NCI-H1930 (cell line): ENCODE measurements at places on chromosomes 12 and 14.
A peak's percentile ranks its signal among the peaks of the same experiment; 100 is the strongest.

DNA sequence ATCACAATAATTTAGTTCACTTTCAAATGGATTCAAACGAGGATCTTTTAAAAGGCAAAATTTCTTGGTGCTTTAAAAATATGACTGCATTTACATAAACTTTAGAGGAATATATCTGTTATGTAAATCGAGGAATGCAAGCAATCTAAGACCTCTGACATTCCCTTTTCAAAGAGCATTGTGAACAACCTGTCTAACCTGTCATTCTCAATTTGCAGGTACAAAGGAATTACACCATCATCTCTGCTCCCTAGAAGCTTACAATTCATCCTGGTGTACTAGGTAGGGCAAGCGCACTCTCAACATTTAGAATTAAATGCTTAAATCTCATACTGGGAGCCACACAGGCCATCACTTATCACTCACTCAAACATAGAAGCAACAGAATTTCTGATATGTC lies 35.6 kb downstream of the BMP4 start:
- DNase-seq = no peak

GRCh38 chr12:50555471-50555885 lies 50.7 kb downstream of the DIP2B start:
- DNase-seq = no peak

GRCh38 chr14:55228261-55228660 lies 36.9 kb upstream of the DLGAP5 start:
- no peak for DNase-seq

DNA sequence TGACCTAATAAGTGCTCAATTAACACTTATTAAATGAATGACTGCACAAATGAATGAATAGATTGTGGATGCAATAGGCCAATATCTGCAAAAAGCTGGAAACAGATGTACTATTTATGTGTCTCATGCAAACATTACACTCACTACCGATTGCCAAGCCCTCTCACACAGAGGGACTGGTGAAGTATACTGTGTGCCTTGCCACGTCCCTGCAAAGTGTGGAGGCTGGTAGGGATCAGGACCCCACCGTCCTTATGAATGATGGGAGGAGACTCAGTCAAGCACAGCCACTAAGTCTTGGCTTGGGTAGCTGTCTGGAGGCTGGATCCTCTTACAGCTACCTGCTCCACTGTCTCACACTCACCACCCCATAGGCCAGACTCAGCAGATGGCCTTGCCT lies 3.9 kb upstream of the TUNAR start:
- no peak for DNase-seq

DNA sequence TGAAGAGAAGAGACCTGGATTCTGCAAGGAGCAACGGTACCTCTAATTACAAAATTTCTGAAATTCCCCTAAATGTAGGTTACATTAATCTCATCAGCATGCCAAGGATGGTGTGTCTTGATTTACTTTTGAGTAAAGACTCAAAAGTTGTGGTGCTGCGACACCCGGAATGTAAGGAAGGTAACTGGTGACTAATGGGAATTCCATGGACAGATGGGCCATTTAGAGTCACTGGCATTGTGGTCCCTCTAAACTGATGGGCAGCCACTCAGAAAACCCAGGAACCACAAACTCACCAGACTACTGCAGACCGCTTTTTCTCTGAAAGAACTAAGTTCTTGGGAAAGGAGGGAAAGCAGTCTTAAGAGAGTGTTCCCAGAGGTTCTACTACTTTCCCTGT lies 32.8 kb downstream of the GRIN2B start:
- DNase-seq = no peak

DNA sequence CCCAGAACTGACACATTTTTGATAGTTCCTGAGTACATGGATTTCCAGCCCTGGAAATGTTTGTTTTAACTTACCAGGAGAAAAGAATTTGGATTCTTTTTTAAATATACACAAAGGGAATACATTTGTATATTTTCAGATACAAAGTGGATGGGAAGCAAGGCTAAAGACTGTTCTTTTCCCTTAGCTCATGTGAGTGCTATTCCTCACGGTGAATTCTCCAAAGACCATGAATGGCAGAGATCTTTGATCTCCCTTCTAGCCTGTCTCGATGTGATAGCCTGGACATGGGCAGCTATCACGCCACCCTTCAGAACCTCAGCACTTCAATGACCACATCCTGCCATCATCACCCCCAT lies 91.3 kb downstream of the DPF3 start:
- DNase-seq = no peak

- DNase-seq = no peak
Observed at GRCh38 chr12:51949342-51950030, 2.0 kb upstream of the ACVR1B start.

GRCh38 chr12:10624605-10625004 lies 11.2 kb upstream of the MAGOHB start:
- no peak for DNase-seq

DNA sequence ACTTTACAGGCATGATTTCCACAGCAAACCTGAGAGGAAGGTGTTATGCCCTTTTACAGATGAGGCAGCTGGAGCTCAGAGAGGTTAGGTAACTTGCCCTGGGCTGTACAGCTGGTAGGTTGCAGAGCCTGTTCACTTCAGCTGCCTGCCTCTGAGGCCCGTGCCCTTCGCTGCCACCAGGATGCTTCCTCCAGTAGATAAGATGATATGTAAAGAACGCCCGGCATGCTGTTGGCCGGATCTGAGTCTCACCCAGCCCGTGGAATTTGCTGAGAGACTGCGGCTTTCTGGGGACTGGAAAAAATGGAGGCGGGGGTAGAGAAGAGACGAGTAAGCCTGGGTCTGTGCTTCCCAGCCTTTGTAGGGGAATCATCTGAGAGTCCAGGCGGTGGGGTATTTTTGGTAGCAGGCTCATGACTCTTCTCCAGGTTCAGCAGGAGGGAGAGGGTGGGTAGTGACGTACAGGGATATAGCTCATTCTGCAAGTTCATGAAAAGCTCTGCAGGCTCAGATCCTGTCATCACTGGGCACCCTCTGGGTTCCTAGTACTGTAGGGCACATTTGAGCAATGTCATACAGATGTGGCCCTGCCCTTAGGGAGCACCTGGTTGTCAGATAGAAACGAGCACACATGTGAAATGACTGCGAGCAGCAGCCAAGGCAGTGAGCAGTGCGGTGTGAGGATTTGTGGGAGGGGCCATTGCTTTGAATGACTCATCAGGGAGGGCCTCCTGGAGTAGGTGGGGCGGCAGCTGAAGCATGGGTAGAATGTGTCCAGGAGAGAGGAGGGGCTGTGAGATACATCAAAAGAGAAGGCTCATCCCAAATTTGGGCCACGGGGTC lies 159.4 kb downstream of the TSPAN9 start:
- DNase-seq = no peak

- DNase-seq = no peak
Observed at GRCh38 chr14:81276073-81277069, 55.6 kb upstream of the GTF2A1 start.

DNA sequence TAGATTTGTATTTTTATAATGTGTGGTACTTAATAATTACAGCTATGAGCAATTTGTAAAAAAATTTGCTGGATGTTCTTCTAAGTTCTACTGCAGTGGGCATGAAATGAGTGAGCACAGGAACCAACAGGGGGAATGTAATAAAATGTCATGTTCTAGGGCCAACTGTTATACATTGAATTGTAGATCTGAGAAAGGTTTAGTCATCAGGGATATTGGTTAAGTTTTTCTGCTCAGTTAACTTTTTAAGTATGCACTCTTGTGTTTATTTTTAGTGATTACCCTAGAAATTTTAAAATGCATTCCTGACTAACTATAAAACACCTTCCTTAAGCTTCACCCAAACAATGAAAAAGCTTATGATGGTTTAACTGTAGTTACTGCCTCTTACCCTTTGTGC lies 101.8 kb downstream of the CAND1 start:
- no peak for DNase-seq

GRCh38 chr12:14605401-14605989 lies 37.8 kb upstream of the PLBD1 start:
- no peak for DNase-seq

- DNase-seq = no peak
Observed at GRCh38 chr14:71076462-71077092, 169.3 kb downstream of the PCNX1 start.

GRCh38 chr12:1821805-1822204 lies 1.4 kb downstream of the LRTM2 start:
- DNase-seq = no peak

DNA sequence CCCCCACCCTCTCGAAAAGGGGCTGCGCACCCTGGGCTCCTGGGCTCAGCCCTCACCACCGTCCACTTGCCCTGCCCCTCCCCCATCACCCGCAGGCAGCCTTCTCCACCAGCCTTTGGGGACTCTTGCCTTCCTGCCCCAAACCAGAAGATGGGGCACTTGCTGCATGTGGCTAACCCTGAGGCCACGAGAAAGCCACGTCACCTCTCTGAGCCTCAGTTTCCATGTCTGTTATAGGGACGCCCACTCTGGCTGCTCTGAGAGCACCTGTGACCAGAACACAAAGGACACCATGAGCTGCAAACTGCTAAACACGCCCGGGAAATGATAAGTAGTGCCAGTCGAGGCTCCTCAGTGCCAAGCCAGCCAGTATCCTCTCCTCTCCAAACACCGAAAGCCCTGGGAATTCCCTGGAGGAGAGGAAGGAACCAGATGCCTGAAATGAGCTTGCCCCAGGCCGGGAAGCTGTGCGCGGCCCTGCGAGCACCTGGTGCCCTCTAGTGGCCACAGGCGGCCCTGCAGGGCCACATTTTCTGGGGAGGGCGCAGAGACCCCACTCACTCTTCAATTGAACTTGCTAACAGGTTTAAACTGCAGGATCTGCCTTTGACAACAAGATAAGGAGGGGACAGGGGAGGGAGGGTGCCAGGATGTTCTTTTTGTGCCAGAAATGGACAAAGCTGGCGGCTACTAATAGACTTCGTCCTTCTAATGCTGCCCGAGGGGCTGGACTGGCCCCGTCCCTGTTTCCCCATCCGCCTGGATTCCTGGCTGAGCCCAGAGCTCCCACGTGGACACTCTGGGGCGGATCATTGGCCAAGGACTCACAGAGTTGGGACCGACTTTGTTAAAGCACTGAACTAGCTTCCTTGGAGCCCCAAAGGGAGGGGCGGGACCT lies 10.2 kb upstream of the SERPINA9 start:
- DNase-seq = peak; percentile 34

GRCh38 chr12:80617733-80618132 lies 89.7 kb upstream of the MYF6 start:
- DNase-seq = peak; percentile 1

DNA sequence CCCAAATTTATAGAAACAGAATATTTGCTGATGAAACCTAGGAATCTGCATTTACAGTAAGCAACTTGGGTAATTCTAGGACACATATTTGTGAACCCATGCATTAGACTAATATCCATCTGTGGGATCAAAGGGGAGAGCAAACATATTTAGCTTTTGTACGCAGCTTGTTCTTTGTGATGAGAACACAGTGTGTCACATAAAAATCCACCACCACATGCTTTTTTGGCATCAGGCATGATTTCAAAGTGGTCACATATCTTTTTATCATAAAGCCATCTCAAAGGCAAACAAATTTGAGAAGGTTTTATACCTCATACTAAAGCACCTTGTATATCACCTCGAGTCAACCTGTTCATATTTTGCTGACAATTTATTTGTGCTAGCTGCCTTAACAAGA lies 15.7 kb downstream of the DNAL1 start:
- DNase-seq = no peak

DNA sequence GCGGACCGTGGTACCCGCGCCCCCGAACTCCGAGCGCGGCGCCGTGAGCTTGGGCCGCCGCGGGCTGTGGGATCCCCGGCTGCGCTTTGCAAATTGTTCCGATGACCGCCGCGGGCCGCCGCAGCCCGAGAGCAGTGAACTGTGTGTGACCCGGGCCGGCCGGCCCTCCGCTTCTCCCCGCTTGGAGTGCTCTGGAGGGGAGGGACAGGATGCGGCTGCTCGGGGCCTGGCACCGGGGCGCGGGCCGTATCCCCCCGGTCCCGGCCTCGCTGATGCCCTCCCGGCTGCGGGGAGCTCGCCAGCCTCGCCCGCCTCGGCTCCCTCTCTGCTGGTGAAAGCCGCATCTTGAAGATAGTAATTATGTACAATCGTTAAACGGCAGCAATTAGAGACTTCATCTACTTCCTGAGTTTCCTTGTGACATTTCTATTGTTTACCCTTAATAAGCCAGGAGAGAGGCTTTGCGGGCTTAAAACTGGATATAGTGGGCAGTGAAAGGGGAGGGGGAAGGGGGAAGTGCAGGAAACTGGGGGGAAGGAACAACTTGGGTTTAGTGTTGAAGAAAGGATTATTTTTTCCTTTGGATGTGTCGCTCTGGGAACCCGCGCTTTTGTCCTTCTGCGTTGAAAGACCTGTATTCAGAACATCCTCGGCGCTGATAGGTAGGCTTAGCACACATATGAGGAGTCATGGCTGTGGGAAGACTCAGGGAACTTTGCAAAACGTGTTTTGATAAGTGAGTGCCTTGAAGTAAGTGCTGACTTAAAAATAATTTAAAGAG lies 1.2 kb downstream of the PELI2 start:
- no peak for DNase-seq

DNA sequence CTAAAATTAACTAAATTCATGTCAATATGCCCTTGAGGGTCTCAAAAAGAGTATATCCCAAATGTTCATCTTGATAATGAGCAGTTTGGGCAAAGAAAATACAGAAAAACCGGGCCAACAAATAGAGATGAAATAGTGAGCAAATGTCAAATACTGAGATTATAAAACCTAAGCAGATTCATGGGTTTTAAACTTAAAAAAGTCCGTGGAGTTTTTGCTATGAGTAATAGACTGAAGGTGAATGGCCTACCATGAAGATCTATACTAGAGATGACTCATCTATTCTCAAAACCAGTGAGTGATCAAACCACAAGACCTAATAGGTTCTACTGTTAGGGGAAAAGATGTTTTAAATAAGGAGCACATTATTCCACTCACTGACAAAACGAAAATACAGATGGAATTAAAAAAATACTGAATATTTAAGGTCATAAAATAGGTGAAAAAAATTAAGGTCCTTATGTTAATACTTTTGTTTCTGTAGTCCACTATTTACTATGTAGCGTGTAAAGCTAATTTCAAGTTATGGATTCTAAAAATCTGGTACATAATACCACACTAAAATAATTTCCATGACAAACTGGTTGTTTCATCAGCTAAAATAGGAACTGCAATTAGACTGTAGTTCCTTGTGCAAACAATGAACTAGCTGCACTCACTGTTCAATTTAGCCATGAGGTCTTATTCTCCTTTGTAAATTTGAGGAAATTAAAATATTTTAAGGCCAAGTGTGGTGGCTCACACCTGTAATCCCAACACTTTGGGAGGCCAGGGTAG lies 5.0 kb downstream of the HNRNPC start:
- no peak for DNase-seq

- no peak for DNase-seq
Observed at GRCh38 chr14:20866963-20867362, 24.2 kb upstream of the RNASE3 start.
